Muscle of leg (tissue), 16 donors: ENCODE measurements at places on chromosomes 7 and 10. TPM values are rescaled to one million over a fixed set of nuclear protein-coding genes. Genes with fewer than 3 reads are reported as not detected.

Gene CALHM1
- not detected for total RNA-seq

DNA sequence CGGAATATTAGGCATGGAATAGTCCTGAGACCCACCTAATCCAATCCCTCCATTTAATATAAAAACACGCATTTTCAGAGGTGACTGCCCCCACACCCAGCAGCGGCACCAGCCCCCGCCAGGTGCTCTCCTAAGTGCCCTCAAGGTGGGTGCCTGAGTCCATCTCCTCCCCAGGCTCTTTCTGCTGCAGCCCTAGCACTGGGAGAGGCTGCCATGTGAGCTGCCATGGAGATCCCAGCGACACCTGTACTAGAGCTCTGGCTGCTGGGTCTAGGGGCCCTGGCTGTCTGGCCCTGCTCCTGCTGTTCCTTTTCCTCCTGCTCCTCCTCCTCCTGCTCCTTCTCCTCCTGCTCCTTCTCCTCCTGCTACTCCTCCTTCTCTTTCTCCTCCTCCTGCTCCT is 191.1 kb upstream of the BMPER start:
- H3K4me1 ChIP-seq: peaks cover 5% of the 10 kb centered on the region
- no peak overlapping the region for H3K4me3 ChIP-seq
- no peaks in the 10 kb centered on the region for H3K27me3 ChIP-seq
- H3K36me3 ChIP-seq: no peaks in the 10 kb centered on the region

DNA sequence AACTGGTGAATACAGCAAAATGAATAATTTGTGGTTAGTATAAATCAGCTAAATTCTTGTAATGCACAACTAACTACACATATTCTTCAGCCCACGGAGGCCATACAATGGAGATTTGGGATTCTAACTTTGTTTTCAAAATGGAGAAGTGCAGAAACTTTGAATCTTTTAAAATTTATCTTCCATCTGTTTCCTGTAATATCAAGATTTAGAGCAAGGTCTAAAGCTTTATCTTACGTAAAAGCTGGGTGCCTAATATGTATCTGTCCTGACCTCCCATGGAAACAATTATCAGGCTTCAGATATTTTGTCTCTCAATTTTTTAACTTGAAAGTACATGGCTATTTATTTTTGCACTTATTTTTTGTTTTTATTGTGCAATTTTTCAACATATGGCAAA is 5.0 kb upstream of the AHR start:
- H3K4me3 ChIP-seq: no peak overlapping the region
- no peaks in the 10 kb centered on the region for H3K36me3 ChIP-seq
- DNase-seq: no peak
- no peaks in the 10 kb centered on the region for H3K4me1 ChIP-seq
- H3K27me3 ChIP-seq: peaks cover under 1% of the 10 kb centered on the region
- H3K27ac ChIP-seq: no peak overlapping the region

GRCh38 chr7:29126804-29127203 is 19.5 kb downstream of the CPVL start:
- no peak overlapping the region for H3K27ac ChIP-seq
- no peaks in the 10 kb centered on the region for H3K27me3 ChIP-seq
- DNase-seq: no peak
- no peaks in the 10 kb centered on the region for H3K36me3 ChIP-seq
- no peaks in the 10 kb centered on the region for H3K4me1 ChIP-seq
- no peak overlapping the region for H3K4me3 ChIP-seq

Gene IKZF1
- 1.6 TPM for total RNA-seq

GRCh38 chr10:34816501-34817002 is 1.5 kb upstream of the PARD3 start:
- H3K4me1 ChIP-seq: peaks cover 32% of the 10 kb centered on the region
- peaks cover 2% of the 10 kb centered on the region for H3K27me3 ChIP-seq
- H3K4me3 ChIP-seq: peak overlapping the region; percentile 63
- H3K36me3 ChIP-seq: no peaks in the 10 kb centered on the region
- DNase-seq: peak; percentile 56

DNA sequence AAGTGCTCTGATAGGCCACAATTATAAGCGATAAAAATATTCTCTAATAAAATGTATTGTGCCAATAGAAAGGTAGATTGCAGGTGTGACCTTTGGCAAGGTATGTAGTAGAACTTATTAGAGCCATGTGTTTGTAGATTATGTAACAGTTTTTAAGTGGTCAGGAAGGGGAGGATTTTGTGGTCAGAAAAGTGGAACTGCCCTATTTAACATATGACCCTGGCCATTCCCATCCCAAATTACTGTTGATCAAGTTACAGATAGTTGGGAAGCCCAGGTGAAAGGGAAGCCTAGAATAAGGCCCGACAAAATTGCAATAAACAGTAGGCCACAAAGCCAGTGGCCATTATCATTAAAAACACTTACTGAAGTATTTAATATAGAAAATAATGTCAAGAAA is 89.2 kb downstream of the SPAG6 start:
- peaks cover 16% of the 10 kb centered on the region for H3K4me1 ChIP-seq
- H3K4me3 ChIP-seq: no peak overlapping the region
- H3K36me3 ChIP-seq: no peaks in the 10 kb centered on the region
- DNase-seq: no peak
- H3K27me3 ChIP-seq: peaks cover 2% of the 10 kb centered on the region
